ENCODE measurements at places on chromosomes 7 and 10.

- no peak for DNase-seq
These were observed 37.8 kb downstream of the AOAH start for GRCh38 chr7:36686499-36686898.

- no peak for DNase-seq
These were observed 37.7 kb upstream of the ITPRID1 start for GRCh38 chr7:31476073-31476745.

- DNase-seq, result no peak
These were observed 310.5 kb upstream of the HGF start for GRCh38 chr7:82080254-82080927.

DNA sequence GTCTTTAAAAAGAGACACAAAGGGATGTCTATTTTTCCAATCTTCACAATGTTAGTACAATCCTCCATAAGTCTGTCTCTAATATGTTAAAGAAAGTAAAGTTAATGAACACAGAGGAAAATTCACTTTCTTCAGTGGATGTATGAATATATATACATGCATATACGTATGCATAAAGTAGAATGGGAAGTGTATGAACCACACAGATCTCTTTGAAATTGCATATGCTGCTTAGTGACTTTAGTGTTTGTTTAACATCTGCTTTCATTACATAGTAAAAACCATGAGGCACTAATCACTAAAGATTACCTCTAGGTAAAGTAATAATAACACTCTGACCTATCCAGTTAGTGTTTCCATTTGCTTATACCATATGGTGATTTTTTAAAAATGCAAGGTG, 451.2 kb downstream of the SEMA3D start:
- no peak for DNase-seq

DNA sequence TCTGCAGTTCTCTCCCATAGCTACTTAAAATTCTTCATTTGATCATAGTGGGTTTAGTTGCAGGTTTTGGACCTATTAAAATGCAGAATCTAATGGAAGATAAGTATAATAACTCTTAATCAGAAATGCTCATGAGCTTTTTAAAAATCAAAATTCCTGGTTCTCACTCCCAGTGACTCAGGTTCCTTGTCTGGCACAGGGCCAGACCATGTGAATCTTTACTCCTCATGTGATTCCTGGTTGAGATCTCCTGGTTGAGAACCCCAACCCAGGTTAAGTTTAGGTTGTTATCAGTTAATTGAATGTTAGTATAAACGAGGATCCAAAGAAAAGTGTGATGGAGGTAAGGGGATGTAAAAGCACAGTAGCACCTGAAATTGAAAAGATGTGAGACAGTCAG, 17.5 kb upstream of the TRUB1 start:
- DNase-seq, result no peak

GRCh38 chr10:121566755-121567154, 31.5 kb downstream of the FGFR2 start:
- no peak for DNase-seq

- DNase-seq, result no peak
These were observed 852 bp upstream of the KLF6 start for GRCh38 chr10:3785851-3786271.

DNA sequence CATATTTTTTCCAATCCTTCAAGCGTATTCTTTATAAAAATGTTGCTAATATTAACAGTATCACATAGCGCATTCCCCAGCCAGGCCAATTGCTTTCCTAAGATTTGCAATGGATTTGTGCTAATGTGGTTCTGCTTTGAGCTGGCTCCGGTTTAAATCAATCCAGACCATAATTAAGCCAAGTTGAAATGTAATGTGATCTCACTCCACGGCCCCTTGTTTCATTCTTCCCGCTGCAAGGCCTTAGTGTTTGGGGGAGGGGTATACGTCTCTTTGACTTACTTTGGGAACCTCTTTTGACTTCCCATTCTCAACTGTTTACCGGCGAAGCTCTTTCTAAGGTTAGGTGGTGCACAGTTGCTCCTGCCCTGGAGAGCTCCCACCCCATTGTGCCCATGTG, 86.4 kb downstream of the PRPF18 start:
- DNase-seq, result no peak

DNA sequence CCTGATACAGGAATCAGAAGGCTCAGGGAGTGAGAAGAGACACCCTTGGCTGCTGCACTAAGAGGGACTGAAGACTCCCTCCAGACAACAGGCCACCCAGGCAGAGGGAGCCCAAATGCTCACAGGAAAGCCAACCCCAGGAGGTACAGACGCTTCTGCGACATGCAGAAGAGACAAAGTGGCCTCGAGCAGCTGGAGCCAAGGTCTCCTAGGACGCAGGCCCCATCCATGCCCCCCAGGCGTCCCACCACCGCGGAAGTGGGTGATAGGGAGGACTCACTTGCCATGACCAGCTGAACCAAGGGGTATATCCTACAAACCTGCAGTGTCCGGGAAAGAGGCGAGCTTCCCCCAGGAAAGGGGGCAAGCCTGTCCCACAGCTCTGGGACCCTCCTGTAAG, 56.9 kb downstream of the CTBP2 start:
- no peak for DNase-seq

DNA sequence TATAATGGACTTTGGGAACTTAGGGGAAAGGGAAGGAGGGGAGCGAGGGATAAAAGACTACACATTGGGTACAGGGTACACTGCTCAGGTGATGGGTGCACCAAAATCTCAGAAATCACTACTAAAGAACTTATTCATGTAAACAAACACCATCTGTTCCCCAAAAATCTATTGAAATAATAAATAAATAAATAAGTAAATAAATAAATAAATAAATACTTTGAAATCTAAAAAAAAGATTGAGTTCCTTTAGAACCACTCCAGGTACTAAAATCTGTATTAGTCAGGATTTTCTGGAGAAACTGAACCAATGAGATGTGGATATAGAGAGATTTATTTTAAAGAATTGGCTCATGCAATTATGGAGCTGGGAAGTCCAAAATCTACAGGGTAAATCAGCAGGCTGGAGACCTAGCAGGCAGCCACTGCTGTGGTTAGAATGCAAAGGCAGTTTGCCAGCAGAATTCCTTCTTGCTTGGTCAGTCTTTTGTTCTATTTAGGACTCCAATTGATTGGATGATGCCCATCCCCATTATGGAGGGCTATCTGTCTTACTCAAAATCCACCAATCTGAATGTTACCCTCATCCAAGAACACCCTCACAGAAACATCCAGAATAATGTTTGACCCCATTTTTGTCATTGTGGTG, 8.9 kb downstream of the IGFBP1 start:
- no peak for DNase-seq

- DNase-seq, result no peak
These were observed 167.8 kb downstream of the CCDC71L start for GRCh38 chr7:106493041-106493731.

- DNase-seq, result no peak
These were observed 6.7 kb upstream of the GIMAP4 start for GRCh38 chr7:150560486-150560885.

DNA sequence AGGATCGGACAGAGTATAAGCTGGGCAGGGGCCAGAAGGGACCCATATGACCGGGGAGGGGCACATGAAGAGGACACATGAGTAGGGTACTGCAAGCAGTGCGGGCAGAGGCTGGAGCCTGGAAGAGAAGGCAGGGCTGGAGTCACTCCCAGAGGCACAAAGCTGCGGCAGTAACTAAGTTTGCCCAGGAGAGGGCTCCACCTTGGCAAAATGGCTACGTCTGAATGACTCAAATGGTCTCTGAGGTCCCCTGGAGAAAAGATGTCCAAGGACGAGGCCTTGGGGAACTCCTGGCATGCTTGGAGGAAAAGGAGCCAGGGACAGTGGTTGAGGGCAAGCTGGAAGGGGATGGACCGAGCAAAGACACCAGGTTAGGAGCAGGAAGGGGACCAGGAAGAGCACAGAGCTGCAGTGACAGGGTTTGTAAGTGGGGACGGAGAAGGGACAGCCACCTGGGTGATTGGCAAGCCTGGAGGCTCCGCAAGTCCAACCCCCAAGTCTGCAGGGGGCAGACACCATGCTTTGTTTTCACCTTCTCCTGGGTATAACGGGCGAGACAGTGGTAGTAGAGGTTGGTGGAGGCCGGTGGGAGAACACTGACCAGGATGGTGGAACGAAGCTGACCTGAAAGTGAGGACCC, 43.1 kb upstream of the LBX1 start:
- no peak for DNase-seq

DNA sequence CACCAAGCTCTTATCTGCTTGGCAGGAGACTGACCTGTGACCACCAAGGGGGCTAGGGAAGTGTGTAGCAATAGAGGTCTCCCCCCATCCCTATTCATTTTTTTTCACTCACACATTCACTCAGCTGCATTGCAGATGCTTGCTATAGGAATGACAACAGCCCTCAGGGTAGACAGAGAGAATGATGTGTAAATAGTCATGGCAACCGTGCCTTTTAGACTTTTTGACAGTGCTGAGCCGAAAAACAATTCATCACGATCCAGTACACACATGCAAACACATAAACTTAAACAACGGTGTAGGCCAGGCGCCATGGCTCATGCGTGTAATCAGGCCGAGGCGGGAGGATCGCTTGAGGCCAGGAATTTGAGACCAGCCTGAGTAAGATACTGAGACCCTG, 7.6 kb upstream of the ELN start:
- DNase-seq, result no peak

GRCh38 chr10:97868134-97868685, 18.6 kb downstream of the GOLGA7B start:
- no peak for DNase-seq

DNA sequence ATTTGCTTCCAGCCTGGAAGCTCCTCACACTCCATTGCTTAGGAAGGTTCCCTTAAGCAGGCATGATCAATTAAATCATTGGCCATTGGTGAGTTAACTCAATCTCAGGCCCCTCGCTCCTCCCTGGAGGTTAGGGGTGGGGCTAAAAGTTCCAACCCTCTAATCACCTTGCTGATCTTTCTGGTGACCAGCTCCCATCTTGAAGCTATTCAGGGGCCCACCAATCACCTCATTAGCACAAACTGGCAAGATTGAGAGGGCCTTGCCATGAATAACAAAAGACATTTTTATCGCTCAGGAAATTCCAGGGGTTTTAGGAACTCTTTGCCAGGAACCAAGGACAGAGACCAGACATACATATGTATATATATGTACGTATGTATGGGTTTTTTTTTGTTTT, 58.4 kb downstream of the AGK start:
- no peak for DNase-seq

- DNase-seq, result no peak
These were observed 131.7 kb upstream of the CHST15 start for GRCh38 chr10:124225029-124225466.

- no peak for DNase-seq
These were observed 60.5 kb downstream of the SH2D4B start for GRCh38 chr10:80598084-80598798.

GRCh38 chr7:51316666-51317581, at the start of gene COBL:
COBL (minus strand) TSS chr7:51316809; CDS start chr7:51316633, 176 bp downstream.
- DNase-seq, result no peak

DNA sequence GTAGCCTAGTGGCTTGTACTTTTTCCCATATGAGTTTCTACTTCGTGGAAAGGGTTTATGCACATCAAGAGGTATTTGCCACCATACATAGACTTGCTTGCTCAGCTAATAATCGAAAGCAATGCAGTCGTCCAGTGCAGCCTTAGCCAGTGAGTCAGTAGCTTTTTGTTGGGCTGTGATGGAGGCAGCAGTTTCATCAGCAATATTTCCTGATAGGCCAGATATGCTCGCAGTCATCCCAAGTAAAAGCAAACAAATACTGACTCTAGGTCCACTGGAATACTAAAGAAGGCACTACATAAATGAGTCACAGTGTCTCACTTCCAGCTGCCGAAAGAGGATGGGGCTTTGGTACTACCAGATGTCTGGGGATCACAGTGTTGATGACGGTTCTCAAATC, 2.1 kb upstream of the BNIP3 start:
- DNase-seq, result no peak

GRCh38 chr10:47257396-47258120, 42.4 kb upstream of the GDF10 start:
- DNase-seq, result no peak

DNA sequence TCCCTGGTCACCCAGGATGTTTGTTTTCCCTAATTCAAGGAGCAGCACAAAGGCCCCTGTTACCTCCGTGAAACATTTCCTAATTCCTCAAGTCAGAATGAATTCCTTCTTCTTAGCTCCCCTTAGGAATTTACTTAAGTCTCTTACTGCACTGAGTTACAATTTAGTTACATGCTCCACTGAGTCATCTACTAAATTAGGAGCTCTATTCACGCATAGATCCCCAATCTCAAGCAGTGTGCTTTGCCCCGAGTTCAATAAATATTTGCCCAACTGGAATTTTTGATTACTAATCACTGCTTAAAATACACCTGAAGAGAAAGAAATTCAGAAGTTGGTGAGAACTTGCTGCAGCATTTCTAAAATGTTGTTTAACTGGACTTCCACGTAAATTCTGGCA, 329.4 kb upstream of the MYO3A start:
- DNase-seq, result no peak

GRCh38 chr7:1428941-1429501, 30.2 kb downstream of the MICALL2 start:
- DNase-seq, result no peak

- no peak for DNase-seq
These were observed 28.5 kb downstream of the CCSER2 start for GRCh38 chr10:84356928-84357327.

- DNase-seq, result no peak
These were observed 125.4 kb upstream of the MINDY3 start for GRCh38 chr10:15985690-15986089.

- DNase-seq, result no peak
These were observed 84.1 kb upstream of the ZNF479 start for GRCh38 chr7:57216340-57216739.

DNA sequence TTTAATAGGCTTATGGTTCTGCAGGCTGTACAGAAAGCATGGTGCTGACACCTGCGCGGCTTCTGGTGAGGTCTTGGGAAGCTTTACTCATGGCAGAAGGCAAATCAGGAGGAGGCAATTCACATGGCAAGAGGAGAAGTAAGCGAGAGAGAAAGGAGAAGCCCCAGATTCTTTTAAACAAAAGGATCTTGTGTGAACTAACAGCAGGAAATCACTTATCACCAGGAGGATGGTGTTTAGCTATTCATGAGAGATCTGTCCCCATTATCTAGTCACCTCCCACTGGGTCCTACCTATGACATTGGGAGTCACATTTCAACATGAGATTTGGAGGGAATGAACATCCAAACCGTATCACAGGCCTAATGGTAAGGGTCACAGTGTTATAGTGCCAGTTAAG, 678.0 kb upstream of the KCND2 start:
- DNase-seq, result no peak

DNA sequence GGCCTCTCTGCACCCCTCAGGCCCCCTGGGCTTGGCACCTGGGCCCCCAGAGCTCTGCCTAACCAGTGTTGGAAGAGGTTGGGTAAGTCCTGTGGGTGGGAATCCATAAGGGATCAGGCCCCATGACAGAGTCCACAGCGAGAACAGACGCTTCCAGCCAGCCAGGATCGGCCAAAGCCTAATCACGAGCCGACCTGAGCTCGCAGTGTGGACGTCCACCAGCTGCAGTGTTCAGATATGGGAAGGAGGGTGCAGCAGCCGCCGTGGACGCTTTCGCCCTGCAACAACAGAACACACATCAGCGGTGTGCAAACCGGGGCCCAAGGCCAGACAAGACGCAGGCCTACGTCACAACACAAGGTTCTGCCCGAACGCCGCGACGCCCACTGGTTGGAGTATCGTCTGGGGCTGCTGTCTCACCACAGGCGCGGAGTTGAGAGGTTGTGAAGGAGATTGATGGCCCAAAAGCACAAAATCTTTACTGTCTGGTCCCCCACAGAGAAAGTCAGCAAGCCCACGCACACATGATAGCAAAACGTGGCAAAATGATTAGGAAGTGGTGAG, 102.1 kb downstream of the FOXL3 start:
- no peak for DNase-seq
